Activated naive CD8-positive, alpha-beta T cell treated with anti-CD3 and anti-CD28 coated beads, Interleukin-2, amount 10 ng/mL, durations not matched to agents 7 days and 5 days (primary cell): ENCODE measurements at places on chromosomes 2 and 18. TPM values are rescaled to one million over a fixed set of nuclear protein-coding genes. Genes with fewer than 3 reads are reported as not detected.

The IER3IP1 gene
- total RNA-seq, result 11.0 TPM

The SPP2 gene
- total RNA-seq, result not detected

The CNTNAP5 gene
- not detected for total RNA-seq

The PJVK gene
- 2.5 TPM for total RNA-seq

The ANKRD62 gene
- not detected for total RNA-seq

The UBXN4 gene
- 103 TPM for total RNA-seq

The TANC1 gene
- total RNA-seq, result 0.33 TPM

The TCF4 gene
- 1.4 TPM for total RNA-seq

The LCT gene
- total RNA-seq, result 0.39 TPM

DNA sequence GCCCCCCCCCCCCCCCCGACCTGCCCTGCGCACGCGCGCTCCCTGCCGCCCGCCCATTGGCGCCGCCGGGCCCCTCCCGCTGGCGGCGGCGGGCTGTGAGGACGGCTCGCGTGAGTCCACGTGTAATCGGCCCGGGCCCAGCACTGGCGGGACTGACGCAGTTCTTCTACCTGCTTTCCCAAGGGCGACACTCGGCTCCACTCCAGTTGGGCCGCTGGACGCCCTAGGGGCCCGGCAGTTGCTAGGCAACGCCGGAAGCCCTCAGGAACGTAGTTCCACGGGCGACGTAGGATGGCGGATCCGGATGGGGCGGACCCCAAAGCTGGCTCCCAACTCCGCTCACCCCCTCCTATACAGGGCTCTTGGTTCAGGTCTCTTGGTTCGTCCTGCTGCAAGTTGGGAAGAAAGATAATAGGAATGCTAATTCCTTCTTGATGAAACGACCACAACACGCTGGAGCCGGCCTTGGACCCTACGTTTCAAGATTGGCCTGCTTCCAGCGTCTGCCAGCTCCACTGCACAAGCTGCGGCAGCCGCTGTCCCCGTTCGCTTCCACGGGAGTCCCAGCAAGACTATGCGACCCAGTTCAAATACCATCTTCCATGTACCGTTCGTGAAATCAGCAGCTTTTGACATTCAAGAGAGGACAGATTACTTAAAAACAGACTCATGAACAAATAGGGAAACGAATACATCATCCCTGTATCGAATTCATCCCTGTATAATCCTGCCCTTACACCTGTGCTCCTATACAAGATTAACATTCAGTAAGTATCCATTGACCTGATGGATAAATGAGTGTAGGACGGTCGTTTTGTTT lies 415 bp upstream of the MCFD2 start:
- H3K27ac ChIP-seq, result peak overlapping the region; percentile 23
- H3K4me3 ChIP-seq, result peak overlapping the region; percentile 97
- peaks cover 32% of the 10 kb centered on the region for H3K4me1 ChIP-seq

DNA sequence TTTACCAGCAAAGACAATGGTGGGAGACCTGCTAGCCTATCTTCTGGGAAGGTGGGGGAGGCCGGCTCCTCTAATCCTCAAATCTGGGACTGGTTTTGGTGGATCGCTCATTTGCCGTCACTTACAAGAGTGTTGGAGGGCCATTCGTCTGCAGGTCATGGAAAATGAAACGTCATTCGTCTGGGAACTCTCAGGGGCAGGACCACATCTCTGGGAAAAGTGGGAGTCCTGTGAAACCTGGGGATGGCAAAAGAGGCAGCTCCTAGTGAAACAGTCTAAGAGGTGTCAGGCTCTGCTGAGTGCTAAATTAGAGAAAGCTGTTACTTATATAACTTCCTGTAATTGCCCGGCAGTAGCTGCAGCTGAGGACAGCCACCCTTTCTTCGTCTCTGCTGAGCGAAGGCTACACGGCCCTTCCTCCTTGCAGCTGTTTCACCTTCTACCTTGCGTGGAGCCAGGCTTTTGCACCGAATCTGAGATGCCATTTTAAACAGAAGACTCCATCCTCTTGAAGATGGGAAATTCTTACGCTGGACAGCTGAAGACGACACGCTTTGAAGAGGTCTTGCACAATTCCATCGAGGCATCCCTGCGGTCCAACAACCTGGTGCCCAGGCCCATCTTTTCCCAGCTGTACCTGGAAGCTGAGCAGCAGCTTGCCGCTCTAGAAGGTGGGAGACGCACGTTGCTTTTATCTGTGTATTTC lies 22.4 kb downstream of the GREB1 start:
- no peak overlapping the region for H3K27ac ChIP-seq
- peaks cover 6% of the 10 kb centered on the region for H3K4me1 ChIP-seq
- H3K27me3 ChIP-seq, result peaks cover 44% of the 10 kb centered on the region
- H3K36me3 ChIP-seq, result no peaks in the 10 kb centered on the region
- DNase-seq, result no peak

DNA sequence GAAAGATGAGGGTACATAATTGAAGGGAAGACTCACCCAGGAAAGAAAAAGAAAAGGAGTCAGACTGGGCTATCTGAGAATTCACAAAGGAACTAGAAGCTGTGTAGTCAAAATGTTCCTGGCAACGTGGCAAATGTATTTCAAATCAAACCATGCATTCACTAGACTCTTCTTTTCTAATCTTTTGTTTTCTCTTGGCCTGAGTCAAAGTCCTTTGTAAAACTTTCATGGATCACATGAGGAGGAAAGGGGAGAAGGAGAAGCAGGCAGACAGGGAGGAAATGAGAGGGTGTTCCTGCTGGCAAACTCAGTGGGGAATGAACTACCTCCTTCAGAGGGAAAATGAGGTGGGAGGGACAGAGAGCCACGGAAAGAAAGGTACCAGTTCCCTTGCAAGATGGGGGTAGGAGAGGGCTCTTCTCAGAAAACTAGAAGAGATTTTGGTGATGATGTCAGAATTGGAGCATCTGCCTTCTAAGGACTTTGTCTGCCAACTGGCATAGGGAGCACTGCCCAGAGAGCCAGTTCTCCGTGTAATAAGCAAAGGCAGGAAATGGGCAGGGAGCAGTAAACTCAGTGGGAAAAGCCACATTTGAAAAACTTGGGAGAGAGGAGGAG lies 51.4 kb downstream of the SLC8A1 start:
- H3K4me1 ChIP-seq, result no peaks in the 10 kb centered on the region
- no peak overlapping the region for H3K27ac ChIP-seq
- H3K27me3 ChIP-seq, result no peaks in the 10 kb centered on the region
- H3K4me3 ChIP-seq, result no peak overlapping the region
- no peak for DNase-seq

DNA sequence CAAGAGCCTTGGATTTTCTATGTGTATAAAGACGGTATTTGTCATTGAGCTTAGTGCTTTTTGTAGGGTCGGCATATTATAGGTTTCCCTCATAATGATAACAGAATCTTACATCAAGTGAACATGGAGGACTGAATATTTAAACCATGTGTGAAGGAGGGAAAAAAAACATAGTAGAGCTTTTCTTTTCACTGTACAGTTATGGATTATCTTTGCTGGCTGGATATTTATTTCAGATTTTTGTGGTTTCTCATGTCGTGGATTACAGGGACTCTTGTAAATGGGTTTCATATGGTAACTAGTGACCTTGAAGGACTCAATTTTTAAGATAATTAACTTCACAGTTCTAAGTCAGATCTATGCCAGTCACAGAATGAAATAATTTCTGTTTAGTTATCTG lies 330.2 kb upstream of the NRP2 start:
- peaks cover 2% of the 10 kb centered on the region for H3K27me3 ChIP-seq
- no peak overlapping the region for H3K4me3 ChIP-seq
- H3K27ac ChIP-seq, result no peak overlapping the region

- no peaks in the 10 kb centered on the region for H3K36me3 ChIP-seq
- H3K27me3 ChIP-seq, result no peaks in the 10 kb centered on the region
- no peak for DNase-seq
Observed at GRCh38 chr2:16221461-16222010, 281.2 kb downstream of the MYCN start.

- no peak overlapping the region for H3K27ac ChIP-seq
- DNase-seq, result no peak
- H3K4me1 ChIP-seq, result no peaks in the 10 kb centered on the region
- H3K4me3 ChIP-seq, result no peak overlapping the region
Observed at GRCh38 chr18:22723773-22724172, 209.4 kb upstream of the RBBP8 start.

DNA sequence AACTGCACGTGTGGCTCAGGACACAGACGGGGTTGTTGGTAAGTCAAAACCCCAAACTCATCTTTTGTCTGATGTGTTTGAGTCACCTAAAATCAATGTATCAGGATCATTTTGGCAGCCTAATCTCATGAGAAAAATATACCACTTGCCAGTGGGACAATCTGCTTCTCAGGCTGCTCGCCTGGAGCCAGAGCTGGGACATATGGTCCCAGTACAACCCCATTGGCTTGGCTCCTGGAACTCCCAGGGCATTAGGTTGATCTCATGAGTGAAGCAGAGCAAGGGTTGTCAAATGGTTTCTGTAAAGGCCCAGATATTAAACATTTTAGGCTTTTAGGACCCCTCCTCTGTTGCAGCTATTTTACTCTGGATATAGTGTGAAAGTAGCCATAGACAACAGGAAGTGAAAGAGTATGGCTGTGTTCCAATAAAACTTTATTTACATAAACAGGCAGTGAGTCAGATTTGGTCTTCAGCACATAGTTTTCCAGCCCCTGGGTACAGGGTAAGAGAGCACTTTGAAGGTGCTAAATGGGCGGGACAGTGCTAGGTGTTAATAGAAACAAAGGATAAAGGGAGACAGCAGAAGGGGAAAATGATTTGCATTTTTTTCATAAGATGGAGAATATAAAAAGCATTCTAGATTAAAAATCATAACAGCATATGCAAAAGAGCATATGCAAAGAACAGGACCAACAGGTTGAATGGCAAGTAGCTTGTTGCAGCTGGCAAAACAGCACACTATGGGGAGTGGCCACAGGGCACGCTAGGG lies 290.8 kb downstream of the KCNS3 start:
- no peak for DNase-seq
- H3K27me3 ChIP-seq, result peaks cover 5% of the 10 kb centered on the region
- H3K36me3 ChIP-seq, result no peaks in the 10 kb centered on the region
- H3K4me1 ChIP-seq, result no peaks in the 10 kb centered on the region
- no peak overlapping the region for H3K4me3 ChIP-seq

DNA sequence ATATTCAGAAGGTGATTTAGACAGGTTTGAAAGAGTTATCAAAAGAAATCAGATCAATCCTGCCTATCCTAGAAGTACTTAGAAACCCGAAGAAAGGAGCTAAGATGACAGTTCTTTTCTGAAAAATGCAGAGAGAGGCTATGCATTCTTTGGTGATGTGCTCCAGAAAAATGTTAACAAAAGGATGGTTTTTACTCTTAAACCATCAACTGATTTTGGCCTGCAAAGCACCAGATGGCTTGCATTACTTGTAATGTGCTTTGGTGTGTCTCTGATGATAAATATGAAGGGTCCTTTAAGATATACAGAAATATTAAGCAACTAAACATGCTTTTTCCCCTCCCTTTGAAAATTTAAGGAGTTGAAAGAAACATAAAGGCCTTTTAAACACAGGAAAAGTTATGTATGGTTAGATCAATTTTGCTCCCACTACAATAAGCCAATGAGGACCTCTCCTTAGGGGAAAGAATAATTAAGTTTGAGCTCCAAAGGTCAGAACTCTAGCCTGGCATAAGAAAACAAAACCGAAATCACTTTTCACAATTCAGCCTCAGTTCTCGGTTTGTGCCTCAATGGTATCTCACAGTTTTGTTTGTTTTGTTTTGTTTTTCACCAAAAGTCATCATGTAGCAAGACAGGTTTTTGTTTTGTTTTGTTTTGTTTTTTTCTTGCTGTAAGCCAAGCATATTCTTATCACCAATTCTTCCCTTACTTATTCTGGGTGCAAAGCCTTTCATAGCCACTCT lies 302.4 kb upstream of the NT5C1B start:
- H3K36me3 ChIP-seq, result no peaks in the 10 kb centered on the region
- H3K27ac ChIP-seq, result no peak overlapping the region
- no peak overlapping the region for H3K4me3 ChIP-seq

GRCh38 chr2:145090841-145091761 lies 571.2 kb upstream of the ZEB2 start:
- DNase-seq, result no peak
- H3K27ac ChIP-seq, result no peak overlapping the region
- H3K36me3 ChIP-seq, result no peaks in the 10 kb centered on the region

DNA sequence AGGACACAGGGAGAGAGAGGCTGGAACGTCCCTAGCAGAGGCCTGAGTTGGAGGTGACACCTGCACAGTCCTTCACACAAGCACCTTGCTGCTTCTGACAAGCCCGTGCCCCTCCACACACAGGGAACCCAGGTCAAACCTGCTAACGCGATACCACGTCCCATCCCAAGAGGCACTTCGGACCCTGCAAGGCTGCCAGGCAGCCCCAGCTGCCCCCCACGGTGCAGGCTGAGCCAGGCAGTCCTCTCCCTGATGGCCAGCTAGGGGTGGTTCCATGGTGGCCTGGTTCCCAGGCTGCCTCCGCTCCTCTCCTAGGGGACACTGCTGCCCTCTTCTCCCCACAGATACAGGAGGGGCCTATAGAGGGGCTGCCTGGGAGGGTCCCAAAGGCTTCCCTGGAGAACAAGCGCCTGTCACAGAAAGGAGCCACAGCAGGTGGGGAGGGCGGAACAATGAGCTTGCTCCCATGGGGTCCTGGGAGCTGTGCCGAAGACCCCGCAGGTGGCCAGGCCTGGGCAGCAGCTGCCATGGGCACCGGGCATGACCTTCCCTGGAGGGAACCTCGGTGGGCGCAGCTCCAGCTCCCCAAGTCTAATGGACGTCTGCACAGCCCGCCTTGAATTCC lies 434.2 kb upstream of the MYT1L start:
- H3K27ac ChIP-seq, result no peak overlapping the region
- no peak for DNase-seq
- no peaks in the 10 kb centered on the region for H3K27me3 ChIP-seq
- H3K4me1 ChIP-seq, result no peaks in the 10 kb centered on the region
- H3K4me3 ChIP-seq, result no peak overlapping the region

GRCh38 chr2:3670941-3671340 lies 12.9 kb downstream of the ALLC start:
- no peak for DNase-seq
- H3K36me3 ChIP-seq, result no peaks in the 10 kb centered on the region
- no peak overlapping the region for H3K4me3 ChIP-seq
- H3K27ac ChIP-seq, result no peak overlapping the region
- peaks cover 3% of the 10 kb centered on the region for H3K27me3 ChIP-seq

DNA sequence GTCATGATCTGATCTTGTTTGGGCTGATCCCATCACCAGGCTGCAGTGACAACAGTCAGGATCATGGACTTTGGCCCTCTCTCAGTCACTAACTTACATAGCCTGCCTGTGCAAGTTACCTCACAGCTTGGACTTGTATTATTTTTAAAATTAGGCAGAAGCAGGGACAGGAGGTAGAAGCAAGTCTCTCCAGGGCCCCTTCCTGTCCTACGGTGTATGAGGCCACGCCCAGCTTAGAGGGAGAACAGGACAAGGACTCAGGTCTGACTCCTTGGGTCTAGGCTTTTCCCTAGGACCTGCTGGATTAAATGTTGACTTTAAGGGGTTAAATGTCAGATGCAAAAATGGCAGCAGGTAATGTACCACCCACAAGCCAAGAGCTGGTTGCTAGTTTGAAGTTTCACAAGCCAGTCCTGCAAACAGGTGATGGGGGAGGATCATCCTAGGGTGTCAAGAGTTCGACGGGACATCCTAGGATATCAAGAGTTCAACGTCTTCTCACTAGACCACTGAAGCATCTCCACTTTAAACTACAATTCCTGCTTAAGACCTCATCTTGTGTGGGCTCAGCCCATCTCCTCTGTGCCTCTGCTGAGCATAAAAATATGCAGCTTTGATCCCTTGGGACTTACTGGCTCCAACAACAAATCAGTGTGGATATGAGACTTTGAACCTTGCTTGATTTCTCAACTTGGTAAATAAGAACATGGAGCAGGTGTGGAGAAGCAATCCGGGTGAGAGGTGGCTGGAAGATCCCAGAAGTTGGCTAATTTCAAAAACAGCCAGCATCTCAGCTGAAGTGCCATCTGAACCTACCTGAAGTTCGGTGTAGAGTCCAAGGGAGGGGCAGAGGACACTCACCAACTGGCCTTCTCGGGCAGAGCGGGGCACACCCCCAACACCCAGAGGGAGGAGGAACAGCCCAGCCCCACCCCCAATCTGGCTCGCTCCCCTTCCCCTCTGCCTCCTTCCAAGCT lies 39.5 kb downstream of the SFXN5 start:
- no peak overlapping the region for H3K4me3 ChIP-seq
- no peak for DNase-seq
